A375 (cell line): ENCODE measurements at places on chromosomes 4 and X. TPM values are rescaled to one million over a fixed set of nuclear protein-coding genes. Genes with fewer than 3 reads are reported as not detected.

CYSLTR1 gene
- 0.16 TPM in 1 of 2 replicates, not detected in the other for total RNA-seq

PFKFB1 gene
- total RNA-seq = 0.15 and 0.19 TPM in 2 replicates

LINC00632 gene
- 5.1 and 6.6 TPM in 2 replicates for total RNA-seq

FGD1 gene
- total RNA-seq = 2.9 and 3.9 TPM in 2 replicates

IL1RAPL1 gene
- total RNA-seq = 34.1 and 35.0 TPM in 2 replicates

SYP gene
- 2.2 and 2.3 TPM in 2 replicates for total RNA-seq

SSX4 gene
- 0.53 and 1.0 TPM in 2 replicates for total RNA-seq

MND1 gene
- 22.7 and 33.2 TPM in 2 replicates for total RNA-seq

DAPP1 gene
- total RNA-seq = not detected in 2 replicates

F9 gene
- total RNA-seq = not detected in 2 replicates

SPON2 gene
- total RNA-seq = 10.3 and 13.4 TPM in 2 replicates

CENPE gene
- 27.1 and 27.7 TPM in 2 replicates for total RNA-seq

HSPA4L gene
- total RNA-seq = 2.1 and 3.6 TPM in 2 replicates

ZXDA gene
- 2.5 and 3.1 TPM in 2 replicates for total RNA-seq

EGF gene
- 0.24 and 0.57 TPM in 2 replicates for total RNA-seq

FGFBP2 gene
- total RNA-seq = 2.3 TPM in 2 replicates

HDX gene
- total RNA-seq = 1.2 and 2.1 TPM in 2 replicates

ANOS1 gene
- 0.08 and 0.16 TPM in 2 replicates for total RNA-seq

CT45A7 gene
- total RNA-seq = 0.53 and 1.3 TPM in 2 replicates

CSAG3 gene
- 8.5 and 11.0 TPM in 2 replicates for total RNA-seq

MAPK10 gene
- 0.85 and 0.87 TPM in 2 replicates for total RNA-seq
